ENCODE measurements at places on chromosomes 11 and 22.

DNA sequence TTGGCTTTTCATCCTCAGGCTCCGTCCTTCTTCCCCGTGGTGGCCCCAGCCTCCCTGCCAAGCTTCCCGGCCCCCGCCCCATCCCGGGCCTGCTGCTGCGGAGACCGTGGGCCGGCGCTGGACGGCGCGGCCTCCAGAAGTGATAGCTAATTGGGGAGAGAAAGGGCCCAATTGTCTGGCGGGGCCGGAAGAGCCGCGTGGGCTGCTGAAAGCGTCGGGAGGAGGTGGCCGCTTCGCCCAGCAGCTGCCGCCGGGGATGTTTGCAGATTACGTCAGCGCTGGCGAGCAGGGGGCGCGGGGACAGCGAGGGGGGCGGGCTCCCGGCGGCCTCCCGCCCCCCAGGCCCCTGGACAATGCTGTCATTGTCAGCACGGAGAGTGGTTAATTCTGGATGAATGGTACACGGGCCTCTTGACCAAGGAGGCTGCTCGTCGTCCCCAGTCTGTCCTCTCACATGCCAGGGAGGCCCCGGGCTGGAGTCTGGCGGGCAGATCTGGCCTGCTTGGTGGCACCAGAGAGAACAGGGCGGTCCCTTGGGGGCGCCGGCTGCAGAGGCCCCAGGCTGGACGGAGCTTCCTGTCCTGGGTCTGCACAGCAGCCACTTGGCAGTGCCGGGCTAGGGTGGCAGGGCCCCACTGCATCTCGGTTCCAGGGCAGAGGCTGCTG, 1.6 kb downstream of the SMIM38 start:
- no peak for DNase-seq

- no peak for DNase-seq
Measured at GRCh38 chr11:62182147-62182891, 7.7 kb upstream of the SCGB1D1 start.

- no peak for DNase-seq
Measured at GRCh38 chr11:84965484-84965883, 661.7 kb downstream of the DLG2 start.

DNA sequence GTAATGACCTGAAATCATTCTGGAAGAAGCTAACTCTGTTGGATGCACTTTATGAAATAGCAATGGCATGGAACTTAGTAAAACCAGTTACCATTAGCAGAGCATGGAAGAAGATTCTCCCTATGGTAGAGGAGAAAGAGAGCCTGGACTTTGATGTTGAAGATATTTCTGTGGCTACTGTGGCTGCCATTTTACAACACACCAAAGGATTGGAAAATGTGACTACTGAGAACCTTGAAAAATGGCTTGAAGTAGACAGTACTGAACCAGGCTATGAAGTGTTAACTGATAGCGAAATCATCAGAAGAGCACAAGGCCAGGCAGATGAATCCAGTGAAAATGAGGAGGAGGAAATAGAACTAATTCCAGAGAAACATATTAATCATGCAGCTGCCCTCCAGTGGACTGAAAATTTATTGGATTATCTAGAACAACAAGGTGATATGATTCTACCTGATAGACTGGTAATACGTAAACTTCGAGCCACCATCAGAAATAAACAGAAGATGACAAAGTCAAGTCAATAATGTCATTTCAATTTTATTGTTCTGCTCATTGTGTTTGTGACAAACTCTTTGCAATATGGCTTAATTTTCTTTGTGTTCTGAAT, 2.0 kb downstream of the JRKL start:
- DNase-seq, result no peak

DNA sequence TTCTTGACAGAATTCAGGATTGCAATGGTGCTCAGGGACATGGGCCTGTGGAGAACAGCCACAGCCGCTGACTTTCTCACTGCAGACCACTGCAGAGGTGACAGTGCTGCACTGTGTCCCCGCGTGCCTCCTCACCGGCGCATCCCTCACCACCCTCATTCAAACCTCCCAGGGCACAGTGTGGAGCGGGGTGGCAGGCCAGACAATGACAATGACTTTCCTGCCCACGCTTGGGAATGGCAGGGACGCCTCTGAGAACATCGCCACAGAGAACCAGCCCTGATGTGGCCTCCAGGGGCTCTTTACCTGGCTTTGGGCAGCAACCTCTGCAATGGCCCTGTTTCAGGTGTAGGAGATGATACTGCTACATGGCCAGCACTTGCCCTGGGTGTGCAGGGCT, 65.7 kb downstream of the NCAPD3 start:
- no peak for DNase-seq

GRCh38 chr11:119518746-119519730, 96.1 kb upstream of the THY1 start:
- DNase-seq, result no peak

DNA sequence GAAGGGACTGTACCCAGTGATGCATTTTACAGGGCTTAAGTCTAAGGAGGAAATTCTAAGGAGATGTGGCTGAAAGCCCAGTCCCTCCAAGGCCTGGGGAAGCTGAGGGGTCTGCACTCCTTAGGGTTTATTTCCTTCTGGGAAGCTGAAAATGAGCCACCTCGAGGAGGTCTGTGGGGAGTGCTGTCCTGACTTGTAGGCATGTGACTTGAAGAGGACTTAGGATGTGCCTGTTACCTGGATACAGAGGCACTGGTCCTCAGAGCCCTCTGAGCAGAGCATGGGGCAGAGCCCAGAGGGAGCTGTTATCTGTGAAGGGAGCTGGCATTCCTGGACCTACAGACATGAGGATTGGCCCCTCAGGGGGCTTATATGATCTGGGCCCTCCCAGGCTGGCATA, 77.1 kb downstream of the TP53I11 start:
- DNase-seq, result no peak

DNA sequence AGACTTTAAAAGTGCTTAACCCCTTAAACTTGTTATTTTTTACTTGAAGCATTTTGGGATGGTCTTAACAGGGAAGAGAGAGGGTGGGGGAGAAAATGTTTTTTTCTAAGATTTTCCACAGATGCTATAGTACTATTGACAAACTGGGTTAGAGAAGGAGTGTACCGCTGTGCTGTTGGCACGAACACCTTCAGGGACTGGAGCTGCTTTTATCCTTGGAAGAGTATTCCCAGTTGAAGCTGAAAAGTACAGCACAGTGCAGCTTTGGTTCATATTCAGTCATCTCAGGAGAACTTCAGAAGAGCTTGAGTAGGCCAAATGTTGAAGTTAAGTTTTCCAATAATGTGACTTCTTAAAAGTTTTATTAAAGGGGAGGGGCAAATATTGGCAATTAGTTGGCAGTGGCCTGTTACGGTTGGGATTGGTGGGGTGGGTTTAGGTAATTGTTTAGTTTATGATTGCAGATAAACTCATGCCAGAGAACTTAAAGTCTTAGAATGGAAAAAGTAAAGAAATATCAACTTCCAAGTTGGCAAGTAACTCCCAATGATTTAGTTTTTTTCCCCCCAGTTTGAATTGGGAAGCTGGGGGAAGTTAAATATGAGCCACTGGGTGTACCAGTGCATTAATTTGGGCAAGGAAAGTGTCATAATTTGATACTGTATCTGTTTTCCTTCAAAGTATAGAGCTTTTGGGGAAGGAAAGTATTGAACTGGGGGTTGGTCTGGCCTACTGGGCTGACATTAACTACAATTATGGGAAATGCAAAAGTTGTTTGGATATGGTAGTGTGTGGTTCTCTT, 2.8 kb downstream of the MALAT1 start:
- peak; percentile 31 for DNase-seq

GRCh38 chr11:65499713-65500386, 1.0 kb downstream of the MALAT1 start:
- DNase-seq, result peak; percentile 35

GRCh38 chr11:97890466-97890865, 1130.3 kb upstream of the CNTN5 start:
- DNase-seq, result no peak
